Activated naive CD8-positive, alpha-beta T cell treated with anti-CD3 and anti-CD28 coated beads, Interleukin-2, amount 10 ng/mL, durations not matched to agents 7 days and 5 days (primary cell): ENCODE measurements at places on chromosomes 2 and 18. TPM values are rescaled to one million over a fixed set of nuclear protein-coding genes. Genes with fewer than 3 reads are reported as not detected.

- DNase-seq = peak; percentile 58
Measured at GRCh38 chr18:57434536-57435494, at the start of gene ONECUT2. ONECUT2 (plus strand) TSS chr18:57435374; CDS start chr18:57435717, 343 bp downstream.

The NT5C1B gene
- total RNA-seq = not detected

The TMEM182 gene
- 6.0 TPM for total RNA-seq

GRCh38 chr18:44731530-44732237, 51.0 kb downstream of the SETBP1 start:
- no peak for DNase-seq

DNA sequence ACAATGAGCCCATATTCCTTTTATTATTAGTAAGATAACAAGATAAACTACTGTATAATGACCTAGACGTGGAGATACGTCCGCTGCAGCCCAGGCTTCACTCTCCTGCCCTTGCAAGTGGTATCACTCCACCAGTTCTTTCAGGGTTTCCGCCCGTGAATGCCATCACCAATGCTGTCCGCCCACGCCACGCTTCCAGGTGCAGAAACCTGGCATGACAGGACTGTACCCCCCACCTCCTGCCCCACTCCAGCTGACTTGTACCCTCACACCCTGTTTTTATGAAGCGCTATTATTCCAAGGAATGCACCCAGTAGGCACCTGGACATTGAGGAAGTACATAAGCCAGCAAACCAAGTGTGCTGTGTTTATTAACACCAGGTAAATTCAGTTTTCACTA, 79.8 kb downstream of the MYT1L start:
- DNase-seq = no peak

GRCh38 chr18:13359210-13359609, 140.7 kb downstream of the LDLRAD4 start:
- DNase-seq = no peak
